ENCODE measurements at places on chromosomes 16 and 17.
A peak's percentile ranks its signal among the peaks of the same experiment; 100 is the strongest.

GRCh38 chr17:77881545-77881944, 77.0 kb upstream of the TNRC6C start:
- DNase-seq, result peak; percentile 93

DNA sequence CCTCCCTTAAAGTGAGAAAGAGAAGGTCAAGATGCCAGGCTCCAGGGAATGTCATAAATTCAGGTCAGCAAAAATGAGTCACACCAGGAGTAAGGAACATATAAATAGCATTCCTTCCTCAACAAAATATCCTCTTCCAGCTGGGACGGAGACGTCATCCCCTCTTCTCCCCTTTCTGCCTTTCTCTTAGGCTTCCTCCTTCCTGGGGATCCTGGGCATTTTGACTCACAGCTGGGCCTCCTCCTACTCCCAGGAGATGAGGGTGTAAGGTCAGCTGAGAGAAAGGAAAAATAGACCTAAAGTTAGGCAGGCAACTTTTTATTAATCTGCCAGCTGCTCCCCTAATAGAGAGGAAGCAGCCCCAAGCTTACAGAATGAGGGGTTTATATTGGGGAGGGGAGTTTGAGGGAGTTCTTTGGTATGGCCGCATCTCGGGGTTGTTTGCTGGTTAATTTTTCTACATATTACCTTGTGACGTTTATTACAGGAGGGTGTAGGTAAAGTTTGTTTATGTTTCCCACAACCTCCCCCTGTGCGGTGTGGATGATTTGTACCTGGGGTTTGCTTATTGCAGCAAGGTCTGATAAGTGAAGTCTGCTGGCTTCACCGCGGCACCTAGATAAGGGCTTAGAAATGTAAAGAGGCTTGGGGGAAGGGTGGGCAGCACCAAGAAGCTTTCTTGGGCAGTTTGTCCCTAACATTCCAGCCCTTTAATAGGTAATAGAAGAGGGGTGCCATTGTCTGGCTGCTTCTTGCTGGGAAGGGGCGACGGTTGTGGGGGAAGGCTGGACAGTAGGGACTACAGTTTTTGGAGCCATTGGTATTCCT, 7.1 kb upstream of the ZNF747 start:
- no peak for DNase-seq

- DNase-seq, result no peak
These were observed 199.1 kb downstream of the KATNIP start for GRCh38 chr16:27748868-27749546.

DNA sequence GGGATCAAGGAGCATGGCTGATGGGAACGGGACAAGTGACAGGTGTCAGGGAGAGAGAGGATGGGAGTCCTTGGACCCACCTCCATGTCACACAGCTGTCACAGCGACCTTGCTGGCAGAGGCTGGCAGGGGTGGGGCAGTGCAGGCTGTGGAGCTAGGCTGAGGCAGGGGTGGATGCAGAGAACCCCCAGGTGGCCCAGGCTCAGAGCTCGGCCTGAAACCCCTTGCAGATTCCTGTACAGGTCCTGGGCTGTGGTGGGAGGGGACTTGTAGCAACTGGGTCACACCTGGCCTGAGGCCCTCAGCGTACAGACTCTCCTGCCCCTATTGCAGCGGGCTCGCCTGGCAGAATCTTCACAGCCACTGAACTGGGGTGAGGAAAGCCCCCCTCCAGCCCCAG, 174.1 kb downstream of the NTN1 start:
- DNase-seq, result no peak

GRCh38 chr17:48719642-48720265, 2.6 kb downstream of the PRAC1 start:
- no peak for DNase-seq

DNA sequence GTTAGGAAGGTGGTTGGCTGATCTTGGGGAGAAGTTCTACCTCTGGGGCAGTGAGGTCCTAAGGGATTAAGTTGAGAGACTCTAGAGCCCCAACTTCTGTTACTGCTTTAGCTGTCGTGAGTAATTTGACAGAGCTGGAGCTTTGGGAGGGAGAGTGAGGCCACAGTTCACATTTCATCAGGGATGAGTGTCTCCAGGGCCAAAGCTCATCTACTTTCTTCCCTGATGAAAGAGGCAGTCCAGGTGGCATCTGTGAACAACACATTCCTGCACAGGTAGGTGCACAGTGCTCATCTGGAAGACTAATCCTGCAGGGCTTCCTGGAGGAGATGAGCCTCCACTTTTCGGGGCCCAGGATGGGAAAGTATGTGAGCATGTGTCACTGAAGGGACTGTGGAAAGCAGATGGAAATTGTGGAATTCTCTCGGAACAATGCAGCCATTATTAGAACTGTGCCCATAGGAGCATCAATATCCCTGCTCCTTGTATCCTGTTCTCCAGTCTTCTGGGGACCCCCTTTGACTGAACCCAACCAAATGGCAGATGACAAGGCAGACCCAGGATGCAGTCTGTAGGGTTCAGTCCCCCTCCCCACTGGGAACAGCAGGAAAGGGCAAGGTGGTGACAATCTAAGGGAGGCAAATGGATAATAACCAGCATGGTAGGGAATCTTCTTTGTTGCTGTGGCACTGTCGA, 9.0 kb downstream of the DYNLL2 start:
- DNase-seq, result no peak

DNA sequence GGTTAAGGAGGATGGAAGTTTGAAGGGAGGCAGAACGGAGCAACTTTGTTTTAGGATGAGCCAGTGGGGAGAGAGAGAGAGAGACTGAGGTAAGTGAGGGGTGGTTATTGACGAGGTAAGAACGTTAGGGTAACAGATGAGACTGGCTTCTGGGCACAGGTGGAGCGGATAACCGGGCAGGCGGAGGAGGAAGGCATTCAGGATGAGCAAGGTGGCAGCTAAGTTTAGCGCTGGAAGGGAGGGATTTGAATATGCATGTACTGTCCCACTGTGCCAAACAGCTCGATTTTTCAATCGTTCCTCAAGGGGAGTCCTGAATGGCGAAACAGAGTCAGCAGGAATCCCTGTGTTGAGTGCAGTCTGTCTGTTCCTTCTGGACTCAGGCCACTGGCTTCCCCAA, 35.8 kb downstream of the CACNG3 start:
- DNase-seq, result no peak

DNA sequence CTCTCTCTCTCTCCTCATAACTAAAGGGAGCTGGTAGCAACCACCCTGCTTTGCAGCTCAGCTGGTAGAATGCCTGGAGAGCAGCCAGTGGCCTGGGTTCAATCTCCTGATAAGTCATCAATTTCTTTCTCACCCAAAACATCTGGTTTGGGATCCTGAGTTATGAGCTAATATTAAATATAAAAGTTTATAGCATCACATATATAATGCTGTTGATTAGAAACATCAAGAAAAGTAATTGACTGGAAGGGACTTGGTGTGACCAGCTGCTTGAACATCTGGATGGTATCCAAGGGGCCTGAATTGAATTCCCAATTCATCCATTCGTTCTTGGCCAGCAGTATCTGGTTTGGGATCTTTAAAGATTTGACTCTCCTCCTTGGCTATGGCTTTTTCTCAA, 12.2 kb upstream of the ELAC2 start:
- DNase-seq, result no peak

GRCh38 chr17:79668344-79669250, 57.7 kb upstream of the RBFOX3 start:
- no peak for DNase-seq

GRCh38 chr17:62627219-62627903, at the start of gene MRC2:
MRC2 (plus strand) TSS chr17:62627670; CDS start chr17:62627803, 133 bp downstream.
- DNase-seq, result peak; percentile 81

DNA sequence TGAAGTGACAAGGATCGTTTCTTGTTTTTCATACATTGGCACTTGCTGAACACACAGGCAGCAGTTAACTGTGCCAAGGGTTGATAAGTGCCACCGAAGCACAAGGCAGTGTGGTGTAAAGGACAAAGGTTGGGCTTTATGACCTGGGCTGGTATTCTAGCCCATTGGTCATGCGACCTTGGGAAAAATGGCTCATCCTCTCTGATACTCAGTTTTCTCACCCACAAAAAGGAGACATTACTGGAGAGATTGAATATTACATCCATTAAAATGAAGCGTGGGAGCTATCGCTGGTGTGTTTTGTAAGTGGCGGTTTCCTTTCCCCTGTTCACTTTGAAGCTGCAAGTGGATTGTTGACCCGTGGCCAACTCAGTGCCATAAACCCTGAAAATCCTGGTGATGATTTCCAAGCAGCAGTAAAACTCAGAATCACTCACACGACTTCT, 216.9 kb downstream of the HAPSTR1 start:
- DNase-seq, result no peak

- no peak for DNase-seq
These were observed 61.3 kb upstream of the SDK2 start for GRCh38 chr17:73705594-73705993.

GRCh38 chr16:69820926-69821541, 58.9 kb downstream of the WWP2 start:
- no peak for DNase-seq

DNA sequence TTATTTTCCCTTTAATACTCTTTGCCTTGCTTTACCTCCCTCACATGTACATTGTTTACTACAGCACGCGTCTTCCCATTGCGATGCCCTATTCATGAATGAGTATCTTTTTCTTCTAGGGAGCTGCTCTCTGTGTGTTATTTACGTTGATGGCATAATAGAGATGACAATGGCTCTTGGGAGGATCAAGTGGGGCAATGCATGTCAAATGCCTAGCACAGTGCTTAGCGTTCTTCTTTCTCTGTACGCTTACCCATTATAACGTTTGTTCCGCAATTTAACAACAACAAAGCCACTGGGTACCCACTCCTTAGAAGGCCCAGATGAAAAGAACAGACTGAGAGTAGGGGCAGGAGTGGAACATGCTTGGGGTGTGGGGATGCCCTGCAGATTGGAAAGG, 271.6 kb upstream of the TNRC6C start:
- DNase-seq, result no peak

DNA sequence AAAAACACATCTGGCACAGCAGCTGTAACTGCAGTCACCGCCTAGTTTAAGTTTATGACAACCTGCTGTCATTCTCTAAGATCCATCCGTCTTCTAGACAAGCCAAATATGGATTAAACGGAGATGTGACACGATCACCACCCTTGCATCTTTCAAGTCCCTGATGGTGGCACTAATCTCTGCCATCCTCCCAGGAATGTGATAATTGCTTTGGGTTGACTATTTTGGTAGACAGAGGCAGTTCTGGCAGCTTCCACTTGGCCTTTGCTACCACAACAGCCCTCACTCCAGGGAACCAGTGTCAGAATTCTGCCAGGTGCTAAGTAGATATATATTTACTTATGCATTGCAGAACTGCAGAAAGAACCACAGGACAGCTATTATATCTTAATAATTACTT, 81.3 kb downstream of the ADCY9 start:
- no peak for DNase-seq

GRCh38 chr16:81210807-81211206, 27.7 kb upstream of the BCO1 start:
- DNase-seq, result no peak

DNA sequence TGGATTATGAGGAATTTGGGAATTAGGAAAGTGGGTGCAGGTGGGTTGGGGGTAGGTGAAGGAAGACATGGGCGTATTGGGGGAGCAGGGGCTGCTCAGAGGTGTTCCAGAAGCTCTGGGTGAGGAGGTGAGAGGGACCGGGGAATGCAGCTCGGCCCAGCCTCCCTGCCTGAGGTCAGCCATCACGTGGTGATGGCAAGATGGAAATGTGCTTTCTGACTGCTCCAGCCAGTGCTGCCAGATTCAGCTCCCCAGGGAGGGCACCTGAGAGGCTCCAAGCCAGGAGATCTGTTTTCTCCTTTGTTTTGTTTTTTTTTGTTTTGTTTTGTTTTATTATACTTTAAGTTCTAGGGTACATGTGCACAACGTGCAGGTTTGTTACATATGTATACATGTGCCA, 35.2 kb upstream of the STH start:
- DNase-seq, result no peak

GRCh38 chr16:27286451-27286850, 17.9 kb upstream of the NSMCE1 start:
- no peak for DNase-seq

- DNase-seq, result peak; percentile 84
These were observed at the start of gene LITAF for GRCh38 chr16:11586856-11587642. LITAF (minus strand) TSS chr16:11586919; CDS start chr16:11556730, 30,189 bp downstream.

DNA sequence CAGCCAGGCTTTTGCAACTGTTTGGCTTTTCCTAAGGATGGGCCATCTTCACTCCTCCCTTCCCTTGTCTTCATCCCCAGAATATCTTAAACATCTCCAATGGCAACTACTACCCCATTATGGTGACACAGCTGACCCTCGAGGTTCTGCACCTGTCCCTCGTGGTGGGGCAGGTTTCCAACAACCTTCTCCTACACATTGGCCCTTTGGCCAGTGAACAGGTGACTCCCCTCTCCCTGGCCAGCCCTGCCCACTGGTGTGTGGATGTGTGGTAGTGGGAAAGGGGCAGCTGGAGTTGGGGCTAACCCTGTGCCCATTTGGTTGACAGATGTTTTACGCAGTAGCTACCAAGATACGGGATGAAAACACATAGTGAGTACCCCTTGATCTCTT, 4.7 kb downstream of the TMEM106A start:
- no peak for DNase-seq

DNA sequence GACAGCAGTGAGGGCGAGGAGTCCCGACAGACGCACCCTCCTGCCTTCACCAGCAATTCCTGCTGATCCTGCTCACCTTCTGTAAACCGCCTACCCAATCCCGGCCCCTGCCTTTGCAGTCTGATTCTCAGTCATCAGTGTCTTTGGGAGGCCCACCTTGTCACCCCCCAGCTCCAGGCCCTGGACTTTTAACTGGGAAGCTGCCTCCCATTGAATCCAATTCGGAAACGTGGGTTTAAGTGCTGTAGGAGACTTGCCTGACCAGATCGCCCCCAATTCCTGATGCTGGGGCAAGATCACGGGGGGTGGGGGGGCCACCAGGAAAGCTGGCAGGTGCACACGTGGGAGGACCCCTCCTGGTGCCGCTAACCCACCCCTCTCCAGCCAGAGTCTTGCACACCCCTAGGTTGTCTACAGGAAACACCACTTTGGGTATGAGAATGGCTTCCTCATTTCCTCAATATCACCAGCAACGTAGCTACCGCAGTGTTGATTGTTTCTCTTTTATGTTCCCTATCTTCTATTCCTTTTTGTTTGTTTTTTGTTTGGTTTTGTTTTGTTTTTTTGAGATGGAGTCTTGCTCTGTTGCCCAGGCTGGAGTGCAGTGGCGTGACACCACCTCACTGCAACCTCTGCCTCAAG, 46.6 kb upstream of the CMIP start:
- no peak for DNase-seq

DNA sequence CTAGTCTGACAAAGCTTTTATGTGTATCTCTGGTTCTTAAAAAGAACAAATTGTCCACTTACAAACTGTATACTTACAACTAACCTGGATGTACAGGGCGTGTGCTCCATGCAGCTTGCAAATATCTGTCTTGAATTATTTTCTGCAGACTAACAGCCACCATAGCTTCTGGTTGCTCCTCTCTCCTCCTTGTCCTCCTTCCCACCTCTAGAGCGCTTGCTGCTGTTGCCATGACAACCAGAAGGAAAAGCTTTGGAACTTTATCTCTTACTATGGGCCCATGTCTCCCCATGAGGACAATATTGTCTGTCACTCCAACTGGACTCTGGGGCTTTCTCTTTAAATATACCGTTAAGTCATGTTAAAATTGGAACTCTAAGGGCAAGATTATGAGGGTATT, 71.5 kb upstream of the DHX40 start:
- DNase-seq, result no peak

GRCh38 chr16:1953734-1954133, 755 bp downstream of the RPL3L start:
- no peak for DNase-seq

- DNase-seq, result no peak
These were observed 40.9 kb downstream of the PLXDC1 start for GRCh38 chr17:39110435-39111136.

Data from left ventricle myocardium superior (tissue), 1 donor.